HT1080 (cell line): ENCODE measurements at places on chromosomes 3 and 15. TPM values are rescaled to one million over a fixed set of nuclear protein-coding genes. Genes with fewer than 3 reads are reported as not detected.

THPO gene
- total RNA-seq = not detected in 2 replicates

GRCh38 chr15:91915576-91915975 lies 62.1 kb downstream of the SLCO3A1 start:
- no peak for DNase-seq

SLC6A11 gene
- not detected in 2 replicates for total RNA-seq

- DNase-seq = no peak
These were observed 460.8 kb upstream of the CFAP20DC start for GRCh38 chr3:59510576-59510975.

GRCh38 chr15:97909291-97909891 lies 51.1 kb upstream of the ARRDC4 start:
- peak; percentile 50 for DNase-seq

DNA sequence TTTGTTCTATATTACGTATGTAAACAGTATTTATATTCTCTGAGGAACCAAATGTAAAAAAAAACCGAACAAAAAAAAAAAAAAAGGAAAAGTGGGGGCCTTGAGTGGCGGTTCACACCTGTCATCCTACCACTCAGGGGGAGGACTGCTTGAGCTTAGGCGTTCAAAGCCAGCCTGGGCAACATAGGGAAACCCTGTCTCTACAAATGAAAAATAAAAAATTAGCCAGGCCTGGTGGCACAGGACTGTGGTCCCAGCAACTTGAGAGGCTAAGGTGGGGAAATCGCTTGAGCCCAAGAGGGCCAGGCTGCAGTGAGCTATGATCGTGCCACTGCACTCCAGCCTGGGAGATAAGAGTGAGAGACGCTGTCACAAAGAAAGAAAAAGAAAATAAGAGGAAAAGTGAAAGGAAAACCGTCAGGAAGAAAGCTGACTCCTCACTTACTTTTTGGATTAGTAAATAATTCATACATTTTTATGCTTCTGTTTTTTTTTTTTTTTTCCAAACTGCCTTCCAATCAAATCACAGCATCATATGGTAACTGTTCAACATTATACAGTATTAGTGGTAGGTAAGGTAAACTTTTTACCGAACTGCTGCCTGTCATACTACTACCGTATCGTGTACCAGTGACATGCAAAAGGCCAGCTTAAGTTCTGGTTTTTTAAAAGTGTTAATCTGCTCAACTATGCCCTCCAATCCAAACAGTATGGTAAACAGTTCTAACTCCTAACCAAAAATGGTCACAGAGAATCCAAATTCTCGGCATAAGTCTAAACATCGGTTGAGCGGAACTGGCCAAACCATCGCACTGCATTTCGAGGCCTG lies 1.2 kb downstream of the PHC3 start:
- peak; percentile 52 for DNase-seq

- DNase-seq = no peak
These were observed 236.0 kb downstream of the CACNA2D3 start for GRCh38 chr3:54358316-54358715.

LCMT2 gene
- total RNA-seq = 10.5 and 11.6 TPM in 2 replicates

DNA sequence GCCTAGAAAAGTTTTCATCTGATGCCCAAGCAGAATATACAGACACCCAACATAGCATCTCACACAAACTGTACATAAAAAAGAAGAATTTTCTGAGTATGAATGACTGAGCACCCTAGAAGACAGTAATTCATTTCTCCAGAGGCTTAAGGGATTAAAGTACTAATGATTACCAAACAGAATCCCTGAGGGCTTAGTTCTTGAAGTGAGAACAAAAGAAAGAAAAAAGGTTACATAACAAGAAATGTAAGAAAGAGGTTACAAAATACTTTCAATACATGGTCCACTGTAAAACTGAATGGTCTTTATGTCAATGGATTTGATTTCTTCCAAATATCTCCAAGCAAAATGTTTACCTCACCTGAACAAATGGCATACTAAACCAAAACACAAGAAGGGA lies 9.1 kb upstream of the NEK10 start:
- no peak for DNase-seq

DNA sequence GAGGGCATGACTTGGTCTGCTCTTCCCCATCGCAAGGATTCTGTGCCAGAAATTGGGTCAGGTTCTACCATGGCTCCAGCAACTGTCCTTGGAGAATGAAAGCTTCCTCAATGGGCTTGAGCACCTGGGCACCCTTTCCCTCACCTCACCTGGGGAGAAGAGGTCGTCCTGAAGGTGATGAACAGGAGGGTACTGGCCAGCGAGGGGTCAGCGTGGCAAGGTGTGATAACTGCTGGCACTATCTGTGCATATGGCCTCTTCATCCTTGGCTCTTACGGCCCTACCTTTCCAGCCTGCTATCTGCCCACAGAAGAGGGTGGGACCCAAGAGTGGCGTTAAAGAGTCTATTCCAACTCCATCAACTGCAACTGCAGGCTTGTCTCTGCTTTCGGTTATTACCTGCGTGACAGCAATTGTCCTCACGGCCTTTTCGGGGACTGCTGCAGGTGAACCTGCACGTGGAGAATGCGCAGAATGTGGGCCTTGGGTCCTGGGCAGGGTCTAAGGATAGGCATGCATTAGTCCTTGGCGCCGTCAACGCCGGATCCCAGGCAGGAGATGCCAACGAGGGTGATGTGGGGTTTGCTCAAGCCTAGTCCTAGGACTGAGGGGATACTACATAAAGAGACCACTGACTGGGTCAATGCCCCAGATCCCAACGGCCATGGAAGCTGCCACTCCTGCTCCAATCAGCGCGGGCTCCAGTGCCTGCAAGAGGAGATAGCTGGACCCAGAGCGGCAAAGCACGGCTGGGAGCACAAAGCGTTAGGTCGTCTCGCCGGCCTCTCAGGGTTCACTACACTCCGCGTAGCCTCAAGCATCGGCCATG lies 625 bp upstream of the RBM15B start:
- no peak for DNase-seq

- DNase-seq = no peak
These were observed 552.1 kb downstream of the PYDC2 start for GRCh38 chr3:192013110-192013509.

DISP2 gene
- total RNA-seq = 1.0 and 1.8 TPM in 2 replicates

AP3B2 gene
- total RNA-seq = not detected in 2 replicates

DNA sequence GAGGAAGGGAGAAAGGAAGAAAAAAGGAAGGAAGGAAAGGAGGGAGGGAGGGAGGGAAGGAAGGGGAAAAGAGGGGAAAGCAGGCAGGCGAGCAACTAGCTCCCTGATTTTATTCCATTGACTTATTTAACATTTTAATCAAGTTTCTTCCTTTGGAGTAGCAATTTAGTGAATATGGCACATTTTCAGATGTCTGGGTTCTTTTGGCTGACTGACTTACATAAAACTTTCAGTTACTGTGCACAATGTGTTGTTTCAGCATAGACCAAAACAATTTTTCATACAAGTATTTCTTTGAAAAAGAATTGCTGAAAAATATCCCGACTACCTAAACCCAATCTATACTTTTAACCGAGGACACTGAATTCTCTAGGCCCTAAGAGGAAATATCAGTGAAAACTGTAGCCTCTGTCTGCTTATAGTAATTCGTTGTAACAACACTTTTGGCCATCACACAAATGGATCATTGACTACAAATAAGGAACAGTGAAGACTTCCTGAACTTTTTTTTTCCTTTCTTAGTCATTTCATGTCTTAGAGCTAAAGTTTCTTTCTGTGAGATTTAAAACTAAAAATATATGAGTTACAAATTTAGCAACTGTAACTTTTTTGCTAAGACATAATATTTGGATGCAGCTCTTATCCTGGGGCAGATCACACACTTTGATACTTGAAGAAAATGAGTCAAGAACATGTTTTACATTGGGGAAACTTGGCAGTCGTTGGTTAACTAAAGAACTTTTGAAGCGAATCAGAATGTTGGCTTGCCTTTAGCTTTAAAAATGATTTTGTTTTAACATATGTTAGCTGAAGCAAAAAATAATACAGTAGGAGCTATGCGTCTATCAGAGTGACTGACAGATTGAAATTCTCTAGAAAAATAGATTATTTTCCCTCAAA lies 79.6 kb downstream of the SOX2 start:
- no peak for DNase-seq

EIF2B5 gene
- 85.0 and 88.4 TPM in 2 replicates for total RNA-seq

- DNase-seq = no peak
These were observed 10.3 kb upstream of the IL20RB start for GRCh38 chr3:136947477-136947876.
